ENCODE measurements at places on chromosomes 5 and 9.

GRCh38 chr5:172052450-172053236 lies 46.2 kb upstream of the FBXW11 start:
- DNase-seq: no peak

GRCh38 chr9:78406146-78406545 lies 109.2 kb downstream of the PSAT1 start:
- DNase-seq: no peak

GRCh38 chr5:115751176-115751575 lies 65.3 kb downstream of the CDO1 start:
- no peak for DNase-seq

- DNase-seq: no peak
Measured at GRCh38 chr9:94644543-94644942, 5.2 kb upstream of the FBP1 start.

DNA sequence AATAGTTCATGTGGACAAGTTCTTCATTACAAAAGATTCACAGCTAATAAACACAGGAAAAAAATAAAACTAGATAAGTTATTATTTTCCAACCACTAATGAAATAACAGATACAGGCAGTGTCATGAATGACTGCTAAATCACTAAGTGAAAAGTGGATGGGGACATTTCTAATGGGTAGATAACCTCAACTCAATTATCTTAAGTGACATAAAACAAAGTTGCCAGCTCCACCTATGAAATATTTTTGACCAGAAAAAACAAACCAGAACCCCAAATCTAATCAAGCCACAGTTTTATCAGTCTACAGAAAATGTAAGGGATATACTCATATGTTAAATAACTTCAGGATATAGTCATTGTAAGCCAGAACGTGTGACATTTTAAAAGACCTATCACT lies 74.4 kb downstream of the AGTPBP1 start:
- DNase-seq: no peak

DNA sequence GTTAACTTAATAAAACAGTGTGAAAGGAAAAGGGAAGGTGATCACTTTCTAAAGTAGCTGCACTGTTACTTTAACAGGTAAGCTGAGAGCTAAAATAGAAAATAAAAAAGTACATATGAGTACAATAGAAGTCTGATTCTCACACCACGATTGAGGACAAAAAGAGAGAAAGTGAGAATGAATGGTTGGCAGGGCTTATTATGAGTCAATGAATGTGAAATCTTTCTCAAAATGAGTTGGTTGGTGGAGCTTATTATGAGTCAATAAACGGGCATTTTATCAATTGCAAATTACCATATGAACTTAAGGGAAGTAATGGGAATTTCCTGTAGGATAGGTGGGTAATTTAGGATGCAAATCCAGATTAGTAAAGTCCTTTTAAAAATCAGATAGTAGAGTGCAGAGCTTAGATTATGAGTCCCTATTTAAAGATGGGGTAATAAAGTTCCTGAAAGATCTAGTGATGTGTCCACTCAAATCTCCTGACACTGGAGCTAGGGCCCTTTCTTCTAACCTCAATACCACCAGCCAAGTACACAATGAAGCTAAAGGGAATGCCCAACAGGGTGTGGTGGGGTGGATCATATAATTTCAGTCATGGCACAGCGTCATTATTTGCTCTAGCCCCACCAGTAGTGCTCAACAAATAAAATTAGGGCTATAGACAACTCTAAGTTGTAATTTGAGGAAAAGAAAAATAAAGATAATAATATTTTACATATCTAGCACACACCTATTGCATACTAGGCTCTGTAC lies 21.1 kb upstream of the TLR4 start:
- DNase-seq: no peak

GRCh38 chr9:135479469-135480052 lies at the start of gene PPP1R26:
TSS of gene PPP1R26 (plus strand) at chr9:135479782. CDS start at chr9:135484511, 4,729 bp downstream.
- DNase-seq: no peak

DNA sequence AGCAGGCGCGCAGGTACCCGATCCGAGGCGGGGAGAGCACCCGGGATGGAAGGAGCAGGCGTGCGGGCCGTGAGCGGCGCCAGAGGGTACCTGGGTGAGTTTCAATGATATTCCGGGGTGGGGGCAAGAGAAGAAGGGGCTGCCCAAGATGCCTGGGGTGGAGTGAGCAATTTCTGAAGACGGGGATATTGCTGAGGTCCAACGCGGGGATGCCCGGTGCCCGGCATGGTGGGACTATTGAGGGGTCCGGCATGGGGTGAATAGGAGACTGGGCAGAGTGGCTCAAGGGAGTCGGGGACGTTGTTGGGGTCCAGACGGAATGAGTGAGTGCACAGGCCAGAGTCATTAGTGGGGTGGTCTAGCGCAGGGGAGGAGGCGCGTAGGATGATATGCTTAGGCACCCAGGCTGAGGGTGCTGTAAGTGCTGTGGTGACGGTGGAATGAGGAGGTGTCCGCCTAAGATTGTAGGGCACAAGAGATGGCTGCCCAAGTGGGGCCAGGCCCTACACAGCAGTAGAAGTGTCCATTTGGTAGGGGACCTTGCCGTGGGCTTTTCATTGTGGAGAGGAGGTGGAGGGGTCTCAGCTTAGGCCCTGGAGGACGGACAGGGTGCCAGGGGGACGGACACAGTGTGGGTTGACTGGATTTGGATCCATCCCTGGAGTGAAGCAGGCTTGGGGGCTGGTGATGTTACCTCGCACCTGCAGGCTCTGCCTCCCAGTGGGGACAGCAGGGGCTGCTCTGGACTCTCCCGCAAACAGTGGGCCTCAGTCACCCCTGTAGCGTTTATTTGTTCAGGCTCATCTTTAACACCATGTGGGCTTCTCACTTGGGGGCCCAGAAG lies 719 bp downstream of the MIGA2 start:
- DNase-seq: no peak

- no peak for DNase-seq
Measured at GRCh38 chr5:133944263-133945185, 23.9 kb downstream of the C5orf15 start.

GRCh38 chr9:124361128-124361527 lies 54.1 kb downstream of the PSMB7 start:
- no peak for DNase-seq

DNA sequence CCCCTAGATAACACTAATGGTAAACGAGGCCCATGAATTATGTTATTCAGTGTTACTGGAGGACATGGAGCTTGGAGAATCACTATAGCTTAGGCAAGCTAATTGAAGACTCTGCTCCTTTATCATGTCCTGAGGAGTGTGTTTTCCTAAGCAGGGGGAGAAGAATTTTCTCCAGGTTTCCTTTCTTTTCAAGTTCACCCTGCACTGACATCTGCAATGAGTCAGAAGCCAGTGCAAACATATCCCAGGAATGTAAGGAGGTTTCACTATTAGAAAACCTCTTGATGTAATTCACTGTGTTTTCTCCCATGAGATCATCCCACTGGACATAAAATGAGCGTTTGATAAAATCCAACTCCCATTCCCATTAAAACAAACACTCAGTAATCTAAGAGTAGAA lies 75.6 kb downstream of the DMRT2 start:
- no peak for DNase-seq

DNA sequence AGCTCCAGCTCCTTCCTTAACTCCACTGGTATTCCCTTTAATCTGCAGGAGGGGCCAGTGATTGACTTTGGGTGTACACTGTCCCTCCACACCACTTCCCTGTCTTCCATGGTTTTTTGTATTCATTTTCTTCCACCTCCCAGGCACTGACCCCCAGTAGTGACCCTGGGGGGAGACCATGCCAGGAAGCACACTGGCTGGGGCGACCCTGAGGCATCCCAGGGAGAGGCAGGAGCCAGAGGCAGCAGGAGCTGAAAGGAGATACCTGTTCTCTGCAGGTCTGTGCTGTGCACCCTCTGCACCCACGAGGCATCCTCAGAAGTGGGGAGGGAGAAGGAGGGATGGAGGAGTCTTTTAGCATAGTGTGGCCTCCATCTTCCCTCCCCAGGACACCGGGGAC lies 27.6 kb downstream of the IRX4 start:
- no peak for DNase-seq

DNA sequence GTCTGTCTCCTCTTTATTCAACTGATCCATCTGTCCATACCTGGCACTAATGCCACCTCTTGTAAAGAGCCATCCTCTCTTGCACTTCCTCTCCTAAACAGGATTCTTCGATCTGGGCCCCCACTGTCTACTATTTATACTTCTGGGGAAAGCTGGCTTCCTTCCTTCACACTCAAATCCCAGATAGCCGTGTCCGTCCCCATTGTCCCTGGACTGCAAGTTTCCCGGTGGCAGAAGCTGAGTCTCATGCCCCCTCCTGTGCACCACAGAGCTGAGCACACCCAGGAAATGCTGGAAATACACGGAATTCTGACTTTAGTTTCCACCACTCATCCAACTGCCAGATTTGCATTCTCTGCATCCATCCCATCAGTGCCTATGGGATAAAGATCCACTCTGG lies 84.0 kb downstream of the MARCHF11 start:
- DNase-seq: no peak

- no peak for DNase-seq
Measured at GRCh38 chr5:2631758-2632157, 119.7 kb downstream of the IRX2 start.

GRCh38 chr9:137612741-137613142 lies 6.1 kb upstream of the EHMT1 start:
- no peak for DNase-seq

- no peak for DNase-seq
Measured at GRCh38 chr9:5269249-5269715, 35.2 kb downstream of the RLN2 start.

DNA sequence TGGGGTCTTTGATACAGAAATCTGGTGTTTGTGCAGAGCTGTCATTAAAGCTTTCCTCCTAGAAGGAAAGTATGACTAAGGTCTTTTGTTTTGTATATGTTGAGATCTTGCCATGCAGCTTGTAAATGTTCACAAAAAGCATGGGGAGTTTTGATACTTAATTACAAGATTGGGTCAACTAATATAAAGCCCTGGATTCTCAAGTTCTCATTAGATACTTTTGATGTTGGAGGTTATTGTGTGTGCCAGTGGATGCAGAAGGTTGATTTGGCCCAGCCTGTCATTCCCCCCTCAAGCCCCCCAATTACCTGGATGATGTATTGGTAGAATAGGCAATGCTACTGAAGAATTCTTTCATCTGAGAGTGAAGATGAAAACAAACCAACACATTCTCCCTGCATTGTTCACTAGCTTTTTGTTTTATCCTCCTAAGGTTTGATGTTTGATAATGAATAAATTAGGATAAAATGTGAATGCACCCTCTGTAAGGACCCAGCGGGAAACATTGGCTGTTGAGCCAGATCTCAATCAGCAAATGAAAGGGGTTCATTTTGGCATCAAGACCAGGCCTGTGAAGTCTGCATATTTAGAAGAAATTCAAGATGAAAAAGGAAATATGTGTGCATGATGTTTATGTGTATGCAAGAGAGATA lies 61.9 kb upstream of the ADAMTS19 start:
- DNase-seq: no peak

DNA sequence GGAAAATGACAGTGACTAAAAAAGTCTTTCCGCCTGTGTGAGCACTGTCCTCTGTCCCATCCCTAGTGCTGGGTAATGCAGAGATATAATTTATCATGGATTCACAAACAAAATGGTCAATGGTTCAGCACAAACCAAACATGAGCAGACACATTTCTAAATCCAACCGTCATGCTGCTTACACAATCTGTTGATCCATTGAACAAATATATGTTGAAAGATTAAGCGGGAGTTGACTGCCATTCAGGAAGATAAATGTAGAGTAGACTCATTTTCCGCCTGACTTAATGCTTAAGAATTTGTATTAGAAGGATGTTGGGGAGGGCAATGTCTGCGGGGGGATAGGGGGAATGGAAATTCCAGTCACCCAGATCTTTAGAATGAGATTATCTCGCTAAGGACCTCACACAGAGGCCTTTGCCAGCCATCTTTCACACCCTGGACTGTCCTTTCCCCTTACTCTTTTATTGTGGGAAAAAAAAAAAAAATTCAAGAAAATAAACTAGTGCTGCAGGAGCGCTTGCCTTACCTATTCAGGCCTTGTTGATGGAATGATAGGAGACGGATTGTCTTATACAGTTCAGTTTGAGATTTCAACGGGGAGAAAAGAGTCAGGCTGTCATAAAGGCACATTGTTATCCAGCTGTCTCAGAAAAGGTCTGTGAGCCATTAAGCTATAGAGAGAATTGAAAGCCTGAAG lies 153.7 kb downstream of the TLE1 start:
- DNase-seq: no peak

DNA sequence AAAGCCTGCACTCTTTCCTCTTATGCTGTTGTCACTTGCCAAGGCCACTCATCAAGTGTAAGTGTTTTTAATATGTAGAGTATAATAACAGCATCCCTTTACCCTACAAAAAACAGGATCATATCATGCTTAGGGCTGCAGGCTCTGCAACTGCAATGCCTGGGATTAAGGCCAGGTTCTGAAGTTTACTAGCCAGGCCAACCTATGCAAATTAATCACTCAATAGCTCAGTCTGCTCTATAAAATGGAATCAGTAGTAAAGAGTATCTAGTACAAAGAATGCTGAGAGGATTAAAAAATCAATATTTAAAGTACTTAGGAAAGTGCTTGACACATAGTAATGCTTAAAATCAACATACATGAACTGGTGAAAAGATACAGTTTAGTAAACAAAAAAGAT lies 253.3 kb downstream of the EDIL3 start:
- no peak for DNase-seq

- DNase-seq: no peak
Measured at GRCh38 chr5:159697530-159697929, 218.8 kb upstream of the ADRA1B start.

GRCh38 chr9:98479449-98479848 lies 224.0 kb upstream of the TBC1D2 start:
- DNase-seq: no peak

GRCh38 chr5:79237740-79238560 lies 2.0 kb downstream of the JMY start:
- DNase-seq: no peak

DNA sequence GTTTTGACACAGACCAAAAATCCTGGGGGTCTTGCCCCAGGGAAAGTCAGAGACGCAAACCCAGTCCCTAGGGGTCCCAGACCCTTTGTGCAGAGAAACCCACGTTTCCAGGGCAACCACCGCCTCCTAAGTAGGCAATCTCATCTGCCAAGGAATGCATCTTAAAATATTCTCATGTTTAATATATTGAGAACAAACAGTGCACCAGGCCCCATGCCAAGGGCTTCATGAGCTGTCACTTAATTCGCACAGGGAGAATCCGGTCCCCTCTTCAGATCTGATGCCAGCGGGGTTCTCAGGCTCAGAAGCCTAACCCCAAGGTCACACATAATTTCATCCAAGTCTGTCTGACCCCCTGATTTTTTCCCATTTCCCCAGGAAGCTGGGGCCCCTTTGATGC lies 28.8 kb downstream of the CPLX2 start:
- DNase-seq: no peak

DNA sequence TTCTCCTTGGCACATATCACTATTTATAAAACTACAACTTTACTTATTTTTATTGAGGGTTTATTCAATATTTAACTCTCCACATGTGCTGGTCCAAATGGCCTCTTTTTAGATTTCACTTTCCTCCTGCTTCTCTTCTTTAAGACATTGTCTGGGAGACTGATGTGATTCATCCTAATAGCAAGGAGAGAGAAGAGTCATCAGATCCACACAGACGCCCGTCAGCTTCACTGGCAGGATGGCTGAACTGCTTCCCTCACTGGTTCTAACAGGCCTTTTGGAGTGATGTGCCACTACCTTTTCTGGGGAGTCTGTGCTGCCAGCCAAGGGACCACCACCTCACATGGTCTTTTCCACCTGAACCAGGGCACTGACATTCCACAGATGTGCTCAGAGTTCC lies 16.5 kb upstream of the ROR2 start:
- no peak for DNase-seq
